ENCODE measurements at places on chromosomes 6 and 20. TPM values are rescaled to one million over a fixed set of nuclear protein-coding genes. Genes with fewer than 3 reads are reported as not detected.
A peak's percentile ranks its signal among the peaks of the same experiment; 100 is the strongest.

Gene PHIP
- total RNA-seq, result 46.8 TPM

DNA sequence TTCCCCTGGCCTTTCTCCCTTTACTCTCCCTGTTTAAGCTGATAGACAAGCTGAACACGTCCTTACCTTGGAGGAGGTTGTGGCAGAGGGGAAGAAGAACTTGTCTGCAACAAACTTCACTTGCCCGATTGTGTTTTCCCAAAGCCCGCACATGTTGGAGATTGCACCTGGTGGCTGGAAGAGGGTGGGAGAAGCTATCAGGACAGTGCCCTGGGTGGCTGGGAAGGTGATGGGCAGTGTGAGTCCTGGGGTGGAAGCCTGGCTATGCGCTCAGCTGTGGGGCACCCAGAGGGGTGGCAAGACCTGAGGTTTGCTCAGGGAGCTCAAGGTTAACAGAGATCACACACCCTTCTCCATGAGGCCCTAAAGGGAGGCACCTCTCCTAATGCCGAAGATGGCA lies 25.0 kb upstream of the SSTR4 start:
- no peaks in the 10 kb centered on the region for H3K36me3 ChIP-seq
- H3K27me3 ChIP-seq, result no peaks in the 10 kb centered on the region
- H3K4me1 ChIP-seq, result no peaks in the 10 kb centered on the region
- DNase-seq, result no peak

DNA sequence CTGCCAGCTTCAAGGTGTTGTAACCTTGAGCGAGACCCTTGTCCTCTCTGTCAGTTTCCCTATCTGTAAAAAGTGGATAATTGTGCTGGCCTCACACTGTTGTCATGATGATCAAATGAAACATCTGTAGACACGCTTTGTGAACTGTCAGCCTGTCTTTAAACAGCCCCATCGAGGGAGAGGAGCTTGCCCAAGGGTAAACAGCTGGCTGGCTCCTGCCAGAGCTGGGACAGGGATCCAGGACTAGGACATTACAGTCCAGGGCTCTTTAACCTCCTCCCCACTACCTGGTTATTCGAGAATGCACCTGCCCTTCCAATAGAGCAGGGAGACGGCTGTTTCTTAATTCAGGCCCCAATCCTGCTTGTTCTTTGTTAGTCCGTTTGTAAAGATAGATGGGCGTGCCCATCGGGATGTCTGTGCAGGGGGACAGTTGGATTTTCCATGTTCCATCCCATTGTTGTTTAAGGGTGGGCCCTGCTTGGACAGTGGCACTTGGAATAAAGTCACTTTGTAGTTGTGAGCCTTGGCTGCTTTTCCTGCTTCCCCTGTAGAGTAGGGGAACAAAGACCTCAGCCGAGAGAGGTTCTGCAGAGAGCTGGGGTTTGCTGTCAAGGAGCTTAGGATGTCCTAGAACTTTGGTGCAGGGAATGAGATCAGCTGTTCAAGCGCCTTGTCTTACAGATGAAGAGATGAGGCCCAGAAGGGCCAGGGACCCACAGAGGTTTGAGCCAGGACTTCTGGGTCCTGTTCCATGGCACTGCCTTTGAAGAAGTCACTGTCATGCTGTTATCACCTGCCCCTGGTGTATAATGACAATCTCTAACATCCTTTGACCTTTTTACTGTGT lies 77.9 kb upstream of the MYL9 start:
- H3K4me1 ChIP-seq, result peaks cover 73% of the 10 kb centered on the region
- no peak for DNase-seq
- peak overlapping the region; percentile 77 for H3K27ac ChIP-seq
- peak overlapping the region; percentile 64 for H3K4me3 ChIP-seq
- no peaks in the 10 kb centered on the region for H3K36me3 ChIP-seq
- H3K27me3 ChIP-seq, result no peaks in the 10 kb centered on the region

Gene RXRB
- total RNA-seq, result 94.3 TPM

DNA sequence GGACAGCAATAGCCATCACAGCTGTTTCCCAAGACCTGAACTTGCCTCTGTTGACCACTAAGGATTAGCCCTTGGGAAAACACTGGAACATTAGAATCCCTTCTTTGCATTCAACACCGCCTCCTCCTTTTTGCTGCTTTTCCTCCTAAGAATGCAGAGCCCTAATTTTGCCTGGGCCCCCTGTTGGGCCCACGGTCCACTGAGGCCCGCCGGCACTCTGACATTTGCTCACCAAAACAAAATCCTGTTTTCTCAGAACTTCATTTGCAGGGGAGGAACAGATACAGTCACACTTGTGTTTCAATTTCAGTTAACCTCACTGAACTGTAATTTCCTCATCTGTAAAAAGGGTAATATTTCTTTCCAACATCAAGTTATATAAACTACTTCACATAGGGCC lies 116.0 kb upstream of the JARID2 start:
- H3K27me3 ChIP-seq, result no peaks in the 10 kb centered on the region
- H3K4me1 ChIP-seq, result no peaks in the 10 kb centered on the region
- H3K4me3 ChIP-seq, result no peak overlapping the region
- no peak for DNase-seq

GRCh38 chr6:136251394-136251793 lies 1.3 kb upstream of the MTFR2 start:
- H3K27ac ChIP-seq, result no peak overlapping the region
- no peaks in the 10 kb centered on the region for H3K27me3 ChIP-seq
- peaks cover 21% of the 10 kb centered on the region for H3K4me1 ChIP-seq
- no peak for DNase-seq
- no peak overlapping the region for H3K4me3 ChIP-seq

- no peak for DNase-seq
- H3K36me3 ChIP-seq, result no peaks in the 10 kb centered on the region
- no peak overlapping the region for H3K27ac ChIP-seq
- H3K4me3 ChIP-seq, result no peak overlapping the region
- H3K4me1 ChIP-seq, result no peaks in the 10 kb centered on the region
Measured at GRCh38 chr6:85472744-85473143, 22.9 kb downstream of the NT5E start.

Gene PPIL6
- 0.39 TPM for total RNA-seq

Gene EDN3
- 0.78 TPM for total RNA-seq

Gene C6orf15
- not detected for total RNA-seq

DNA sequence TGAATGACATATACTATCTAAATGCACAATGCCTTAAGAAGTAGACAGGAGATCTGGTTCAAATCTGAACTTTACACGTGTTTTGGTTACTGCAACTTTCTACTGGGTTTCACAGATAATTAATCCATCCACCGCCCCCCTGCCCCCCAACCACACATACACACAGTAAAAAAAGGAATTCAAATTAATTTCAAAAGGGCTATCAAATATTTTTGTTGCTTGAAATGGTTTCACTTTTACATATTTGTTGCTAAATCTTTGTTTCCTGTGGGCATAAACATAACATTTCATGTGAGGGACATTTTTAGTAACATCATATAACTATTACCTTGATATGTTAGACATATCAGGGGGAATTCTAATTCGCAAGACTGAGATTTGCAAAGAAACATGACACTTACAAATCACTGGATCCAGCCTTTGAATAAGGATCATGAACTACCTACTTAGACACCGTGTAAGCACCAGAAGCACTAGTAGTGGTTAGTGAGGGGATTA lies 7.5 kb downstream of the NEDD9 start:
- no peak overlapping the region for H3K4me3 ChIP-seq
- H3K4me1 ChIP-seq, result peaks cover 51% of the 10 kb centered on the region
- no peak for DNase-seq
- peak overlapping the region; percentile 43 for H3K27ac ChIP-seq
- H3K36me3 ChIP-seq, result no peaks in the 10 kb centered on the region

GRCh38 chr20:55424968-55425367 lies 580.4 kb downstream of the CBLN4 start:
- no peak overlapping the region for H3K4me3 ChIP-seq
- no peaks in the 10 kb centered on the region for H3K27me3 ChIP-seq
- no peak overlapping the region for H3K27ac ChIP-seq
- no peaks in the 10 kb centered on the region for H3K36me3 ChIP-seq

- no peak overlapping the region for H3K4me3 ChIP-seq
- no peaks in the 10 kb centered on the region for H3K27me3 ChIP-seq
- no peak overlapping the region for H3K27ac ChIP-seq
- peaks cover 28% of the 10 kb centered on the region for H3K36me3 ChIP-seq
- no peak for DNase-seq
Measured at GRCh38 chr6:151430886-151431285, 21.0 kb downstream of the RMND1 start.

GRCh38 chr6:20334334-20334733 lies 67.3 kb upstream of the E2F3 start:
- no peak overlapping the region for H3K4me3 ChIP-seq
- no peak overlapping the region for H3K27ac ChIP-seq
- no peaks in the 10 kb centered on the region for H3K27me3 ChIP-seq
- H3K4me1 ChIP-seq, result peaks cover 21% of the 10 kb centered on the region

Gene CLPSL1
- not detected for total RNA-seq

Gene KHDC1L
- total RNA-seq, result not detected

- H3K4me3 ChIP-seq, result peak within 1 kb of the TSS; percentile 26
- no peaks in the 10 kb centered on the region for H3K36me3 ChIP-seq
- no peaks in the 10 kb centered on the region for H3K4me1 ChIP-seq
Measured at GRCh38 chr6:32589596-32590449, at the start of gene HLA-DRB1. Gene HLA-DRB1 (minus strand): TSS chr6:32589848. CDS start chr6:32589742, 106 bp downstream.

- H3K27me3 ChIP-seq, result no peaks in the 10 kb centered on the region
- peak overlapping the region; percentile 89 for H3K27ac ChIP-seq
- no peak for DNase-seq
- H3K36me3 ChIP-seq, result no peaks in the 10 kb centered on the region
Measured at GRCh38 chr6:11233673-11234573, 1.5 kb upstream of the NEDD9 start.

DNA sequence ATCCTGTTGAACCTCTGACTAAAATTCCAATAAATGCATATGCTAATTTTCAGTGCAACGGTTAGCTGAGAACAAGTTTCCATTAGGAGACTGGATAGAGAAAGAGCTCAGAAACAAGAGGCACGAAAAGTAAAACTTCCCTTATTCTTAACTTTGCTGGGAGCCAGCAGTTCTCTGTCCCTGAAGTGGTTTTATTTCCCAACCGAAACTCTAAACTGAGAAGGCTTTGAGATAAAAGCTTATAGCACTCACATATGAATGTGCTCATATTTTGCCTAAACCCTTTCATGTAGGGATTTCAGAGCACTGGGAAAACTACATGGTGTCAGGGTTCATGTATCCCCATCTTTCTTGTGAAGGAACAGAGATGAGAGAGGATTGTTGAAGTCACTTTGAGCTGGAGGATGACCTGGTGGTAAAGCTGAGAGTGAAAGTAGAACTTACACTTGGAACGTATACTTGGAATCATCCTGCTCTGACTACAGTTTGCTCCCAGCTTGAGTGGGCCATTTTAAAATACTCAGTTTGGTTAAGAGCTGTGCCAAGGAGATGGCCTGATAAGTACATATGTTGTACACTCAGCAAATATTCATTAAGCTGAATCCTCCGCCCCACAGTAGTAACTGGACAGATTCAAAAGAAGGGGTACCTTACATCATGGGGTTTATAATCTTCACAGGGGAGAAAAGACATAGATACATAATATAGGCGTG lies 324.2 kb upstream of the CNR1 start:
- H3K4me1 ChIP-seq, result no peaks in the 10 kb centered on the region
- no peak overlapping the region for H3K4me3 ChIP-seq
- DNase-seq, result no peak
- no peak overlapping the region for H3K27ac ChIP-seq

All from CD4-positive, alpha-beta memory T cell (primary cell).